Fibroblast of lung (primary cell): ENCODE measurements at places on chromosomes 13 and 19. TPM values are rescaled to one million over a fixed set of nuclear protein-coding genes. Genes with fewer than 3 reads are reported as not detected.

GRCh38 chr19:38769635-38770211 lies 3.6 kb downstream of the LGALS7 start:
- peak; percentile 53 for DNase-seq
- no peaks in the 10 kb centered on the region for H3K4me1 ChIP-seq
- H3K27me3 ChIP-seq, result no peaks in the 10 kb centered on the region
- no peak overlapping the region for H3K27ac ChIP-seq

The GPR180 gene
- 7.9 and 9.0 TPM in 2 replicates for polyA plus RNA-seq

The CEACAM4 gene
- not detected in 2 replicates for polyA plus RNA-seq

GRCh38 chr13:110308656-110309359 lies 1.7 kb downstream of the COL4A2 start:
- peak overlapping the region; percentile 73 for H3K27ac ChIP-seq
- peaks cover 4% of the 10 kb centered on the region for H3K36me3 ChIP-seq
- no peak for DNase-seq
- H3K4me1 ChIP-seq, result peaks cover 14% of the 10 kb centered on the region
- H3K4me3 ChIP-seq, result peak overlapping the region; percentile 50
- no peaks in the 10 kb centered on the region for H3K27me3 ChIP-seq

The APLP1 gene
- 3.7 and 4.1 TPM in 2 replicates for polyA plus RNA-seq

GRCh38 chr19:1313695-1314613 lies 28.3 kb downstream of the EFNA2 start:
- H3K27me3 ChIP-seq, result peaks cover 19% of the 10 kb centered on the region
- DNase-seq, result no peak
- no peaks in the 10 kb centered on the region for H3K4me1 ChIP-seq

GRCh38 chr13:76439546-76439945 lies 446.7 kb downstream of the KCTD12 start:
- H3K27ac ChIP-seq, result no peak overlapping the region
- no peak overlapping the region for H3K4me3 ChIP-seq
- DNase-seq, result no peak
- H3K4me1 ChIP-seq, result no peaks in the 10 kb centered on the region
- no peaks in the 10 kb centered on the region for H3K36me3 ChIP-seq

The LSM7 gene
- polyA plus RNA-seq, result 182 and 233 TPM in 2 replicates

DNA sequence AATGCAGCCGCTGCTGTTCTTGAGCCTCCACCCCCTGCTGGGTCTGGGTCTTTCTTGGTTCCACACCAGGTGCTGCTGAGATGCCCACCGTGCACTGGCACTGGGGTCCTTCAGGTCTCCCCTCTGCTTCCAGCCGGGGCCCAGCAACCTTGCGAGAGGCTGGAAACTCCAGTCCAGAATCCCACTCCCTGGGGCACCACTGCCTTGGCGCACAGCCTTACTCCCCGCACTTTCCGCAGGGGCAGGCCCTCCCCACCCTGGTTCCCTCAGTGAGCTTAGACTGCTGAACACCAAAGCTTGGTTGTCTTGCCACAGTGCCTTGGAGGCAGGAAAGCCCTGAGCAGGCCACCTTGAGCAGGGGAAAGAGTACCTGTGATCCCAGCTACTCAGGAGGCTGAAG lies 60.0 kb downstream of the ANKRD10 start:
- no peak overlapping the region for H3K27ac ChIP-seq
- DNase-seq, result no peak
- H3K36me3 ChIP-seq, result no peaks in the 10 kb centered on the region
- no peaks in the 10 kb centered on the region for H3K4me1 ChIP-seq
- no peak overlapping the region for H3K4me3 ChIP-seq

GRCh38 chr19:48487544-48487943 lies 18.4 kb downstream of the CYTH2 start:
- no peaks in the 10 kb centered on the region for H3K27me3 ChIP-seq
- H3K36me3 ChIP-seq, result no peaks in the 10 kb centered on the region
- no peak overlapping the region for H3K27ac ChIP-seq
- H3K4me1 ChIP-seq, result peaks cover 14% of the 10 kb centered on the region

- H3K4me3 ChIP-seq, result no peak overlapping the region
- no peaks in the 10 kb centered on the region for H3K36me3 ChIP-seq
- H3K4me1 ChIP-seq, result no peaks in the 10 kb centered on the region
- no peak overlapping the region for H3K27ac ChIP-seq
- no peaks in the 10 kb centered on the region for H3K27me3 ChIP-seq
- no peak for DNase-seq
Observed at GRCh38 chr13:82407321-82407720, 1475.0 kb downstream of the SLITRK1 start.

The PRX gene
- polyA plus RNA-seq, result 0.84 and 0.91 TPM in 2 replicates

The KCTD4 gene
- 0.07 and 0.54 TPM in 2 replicates for polyA plus RNA-seq

The CLDND2 gene
- polyA plus RNA-seq, result not detected in 2 replicates

- no peaks in the 10 kb centered on the region for H3K27me3 ChIP-seq
- no peak for DNase-seq
- no peaks in the 10 kb centered on the region for H3K4me1 ChIP-seq
- H3K27ac ChIP-seq, result no peak overlapping the region
- H3K36me3 ChIP-seq, result peaks cover 3% of the 10 kb centered on the region
Observed at GRCh38 chr19:32580353-32580900, 563 bp upstream of the PDCD5 start.

GRCh38 chr19:33110137-33110910 lies 21.6 kb upstream of the WDR88 start:
- no peaks in the 10 kb centered on the region for H3K27me3 ChIP-seq
- H3K27ac ChIP-seq, result no peak overlapping the region
- H3K36me3 ChIP-seq, result peaks cover 6% of the 10 kb centered on the region
- DNase-seq, result peak; percentile 71
- H3K4me1 ChIP-seq, result no peaks in the 10 kb centered on the region

The CEACAM6 gene
- not detected in 2 replicates for polyA plus RNA-seq

The ZSCAN5B gene
- not detected in 2 replicates for polyA plus RNA-seq

The FFAR2 gene
- polyA plus RNA-seq, result not detected in 2 replicates

The PLPPR3 gene
- polyA plus RNA-seq, result 0.19 and 0.30 TPM in 2 replicates

The PTGER1 gene
- 0.67 and 2.3 TPM in 2 replicates for polyA plus RNA-seq

The MCEMP1 gene
- not detected in 2 replicates for polyA plus RNA-seq

DNA sequence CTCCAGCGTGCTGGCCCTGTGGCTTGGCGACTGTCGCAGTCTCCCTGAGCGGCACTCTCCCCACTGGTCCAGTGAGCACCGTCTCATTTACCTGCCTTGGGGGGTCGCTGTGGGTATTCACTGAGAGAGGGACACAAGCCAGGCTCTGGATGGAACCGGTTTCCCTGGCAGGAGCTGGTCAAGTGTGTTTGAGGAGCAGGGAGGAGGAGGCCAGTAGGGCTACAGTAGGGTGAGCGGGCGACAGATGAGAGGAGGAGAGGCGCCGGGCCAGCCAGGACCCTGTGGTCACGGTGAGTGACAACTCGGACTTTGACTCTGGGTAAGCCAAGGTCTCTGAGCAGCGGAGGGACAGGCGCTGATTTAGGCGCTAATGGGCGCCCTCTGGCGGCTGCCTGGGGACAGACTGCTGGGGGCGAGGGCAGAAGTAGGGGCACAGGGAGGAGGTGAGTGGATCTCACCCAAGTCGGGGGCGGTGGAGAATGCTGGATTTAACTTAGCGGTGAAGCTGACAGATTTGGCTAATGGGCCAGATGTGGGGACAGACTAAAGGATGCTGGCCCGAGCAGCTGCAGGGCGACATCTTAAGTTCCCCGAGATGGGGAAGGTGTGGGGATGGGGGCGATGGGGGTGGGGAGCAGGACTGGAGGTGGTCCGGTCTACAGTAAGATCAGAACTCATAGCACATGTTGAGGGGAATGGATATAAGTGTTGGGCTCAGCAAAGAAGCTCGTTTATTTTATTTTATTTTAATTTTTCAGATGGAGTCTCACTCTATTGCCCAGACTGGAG lies 4.7 kb upstream of the PRMT1 start:
- H3K27ac ChIP-seq, result peak overlapping the region; percentile 38
- DNase-seq, result peak; percentile 66
- peaks cover 2% of the 10 kb centered on the region for H3K36me3 ChIP-seq
- peaks cover 3% of the 10 kb centered on the region for H3K4me1 ChIP-seq
- H3K4me3 ChIP-seq, result no peak overlapping the region

DNA sequence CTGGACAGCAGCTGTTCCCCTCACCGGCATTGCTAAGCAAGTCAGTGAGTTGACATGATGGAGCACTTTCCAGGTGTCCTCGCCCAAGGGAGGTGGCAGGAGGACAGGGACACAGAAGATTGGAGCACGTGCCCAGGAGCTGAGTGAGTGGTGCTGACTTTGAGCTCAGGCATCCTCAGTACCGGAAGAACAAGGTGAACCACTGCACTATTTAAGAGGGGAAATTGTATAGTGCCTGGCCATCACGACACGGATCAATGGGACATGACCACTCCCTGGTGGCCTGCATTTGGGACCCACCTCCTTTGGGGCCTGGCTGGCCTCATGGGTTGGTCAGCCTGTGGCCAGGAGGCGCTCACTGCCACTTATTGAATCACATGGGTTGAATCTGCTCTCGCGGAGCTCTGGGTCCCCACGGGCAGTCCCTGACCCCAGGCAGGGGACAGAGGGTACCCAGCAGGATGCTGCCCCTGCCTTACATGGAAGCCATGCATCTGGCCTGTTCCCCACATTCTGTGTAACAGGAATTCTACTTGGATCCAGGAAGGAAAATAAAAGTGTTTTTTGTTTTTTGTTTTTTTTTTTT lies 206.9 kb upstream of the ZNF536 start:
- H3K36me3 ChIP-seq, result no peaks in the 10 kb centered on the region
- no peaks in the 10 kb centered on the region for H3K27me3 ChIP-seq
- no peak overlapping the region for H3K27ac ChIP-seq
- no peak overlapping the region for H3K4me3 ChIP-seq

- no peaks in the 10 kb centered on the region for H3K27me3 ChIP-seq
- H3K27ac ChIP-seq, result no peak overlapping the region
- no peaks in the 10 kb centered on the region for H3K4me1 ChIP-seq
- H3K36me3 ChIP-seq, result no peaks in the 10 kb centered on the region
- DNase-seq, result peak; percentile 51
- no peak overlapping the region for H3K4me3 ChIP-seq
Observed at GRCh38 chr13:40476175-40476958, 190.1 kb downstream of the FOXO1 start.

- H3K36me3 ChIP-seq, result no peaks in the 10 kb centered on the region
- H3K27ac ChIP-seq, result peak overlapping the region; percentile 22
- no peaks in the 10 kb centered on the region for H3K27me3 ChIP-seq
- no peak overlapping the region for H3K4me3 ChIP-seq
Observed at GRCh38 chr13:32135655-32136054, 104.1 kb downstream of the FRY start.

DNA sequence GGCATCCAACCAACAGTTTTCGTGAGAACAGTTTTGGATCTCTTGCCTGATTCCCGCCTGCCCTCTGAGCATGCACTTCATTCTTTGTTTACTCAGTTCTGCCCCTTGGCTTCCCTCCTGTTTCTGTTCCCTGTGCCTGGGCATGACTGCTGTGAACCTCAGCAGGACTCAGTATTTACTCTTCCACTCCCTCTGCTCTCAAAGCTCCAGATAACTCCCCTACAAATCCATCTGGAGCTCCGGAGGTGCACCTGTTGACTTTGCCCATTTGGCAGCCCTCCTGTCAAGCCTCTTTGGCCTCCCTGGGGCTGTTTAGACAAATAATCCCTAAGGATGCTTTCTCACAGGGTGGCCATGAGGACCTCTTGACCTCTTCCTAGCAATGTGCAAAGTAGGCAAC lies 34.2 kb upstream of the ARGLU1 start:
- H3K4me1 ChIP-seq, result no peaks in the 10 kb centered on the region
- H3K27me3 ChIP-seq, result no peaks in the 10 kb centered on the region
- H3K4me3 ChIP-seq, result no peak overlapping the region
- H3K27ac ChIP-seq, result no peak overlapping the region

DNA sequence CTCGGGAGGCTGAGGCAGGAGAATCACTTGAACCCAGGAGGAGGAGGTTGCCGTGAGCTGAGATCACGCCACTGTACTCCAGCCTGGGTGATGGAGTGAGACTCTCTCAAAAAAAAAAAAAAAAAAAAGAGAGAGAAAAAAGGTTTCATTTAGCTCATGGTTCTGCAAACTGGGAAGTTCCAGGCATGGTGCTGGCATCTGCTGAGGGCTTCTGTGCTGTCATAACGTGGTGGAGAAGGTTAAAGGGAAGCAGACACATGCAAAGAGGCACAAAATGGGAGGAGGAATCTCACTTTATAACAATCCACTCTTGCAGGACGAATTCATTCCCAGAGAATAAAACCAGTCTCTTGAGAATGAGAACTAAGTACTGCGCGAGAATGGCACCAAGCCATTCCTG lies 34.9 kb upstream of the SIAH3 start:
- H3K4me3 ChIP-seq, result no peak overlapping the region
- H3K4me1 ChIP-seq, result no peaks in the 10 kb centered on the region
- no peak for DNase-seq
- H3K27ac ChIP-seq, result no peak overlapping the region
- no peaks in the 10 kb centered on the region for H3K36me3 ChIP-seq

GRCh38 chr13:99418103-99418842 lies 83.0 kb upstream of the TM9SF2 start:
- H3K4me3 ChIP-seq, result no peak overlapping the region
- no peaks in the 10 kb centered on the region for H3K4me1 ChIP-seq
- H3K27me3 ChIP-seq, result peaks cover 17% of the 10 kb centered on the region
- no peak overlapping the region for H3K27ac ChIP-seq
- peak; percentile 23 for DNase-seq

The BEST2 gene
- not detected in 2 replicates for polyA plus RNA-seq

DNA sequence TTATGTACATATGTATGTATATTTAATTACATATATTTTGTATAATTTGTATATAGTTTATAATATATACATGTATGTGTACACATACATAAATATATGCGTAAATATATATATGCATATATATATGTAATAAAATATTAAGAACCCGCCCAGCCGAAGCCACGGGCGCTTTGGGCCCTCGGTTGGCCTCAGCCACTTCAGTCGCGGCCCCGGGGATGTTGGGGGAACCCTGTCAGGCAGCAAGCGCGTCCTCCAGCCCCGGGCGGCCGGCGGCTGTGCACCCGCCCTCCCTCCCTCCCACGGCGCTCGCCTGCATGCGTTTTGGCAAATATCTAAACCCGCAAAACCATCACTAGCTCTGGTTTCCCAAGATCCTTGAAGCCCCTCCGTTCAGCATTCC lies 7.9 kb upstream of the ZNF606 start:
- H3K4me1 ChIP-seq, result no peaks in the 10 kb centered on the region
- H3K4me3 ChIP-seq, result no peak overlapping the region
- H3K27me3 ChIP-seq, result no peaks in the 10 kb centered on the region
- no peak for DNase-seq
- no peak overlapping the region for H3K27ac ChIP-seq

- H3K4me1 ChIP-seq, result peaks cover 2% of the 10 kb centered on the region
- H3K27me3 ChIP-seq, result no peaks in the 10 kb centered on the region
- H3K27ac ChIP-seq, result no peak overlapping the region
- no peaks in the 10 kb centered on the region for H3K36me3 ChIP-seq
- peak; percentile 26 for DNase-seq
Observed at GRCh38 chr13:50712456-50712855, 131.0 kb downstream of the DLEU7 start.

The LIM2 gene
- polyA plus RNA-seq, result not detected in 2 replicates
